DMS153 (cell line): ENCODE measurements at places on chromosomes 5 and 9.

GRCh38 chr5:158209219-158209908, 350.4 kb upstream of the CLINT1 start:
- no peak for DNase-seq

- no peak for DNase-seq
These were observed 52.1 kb downstream of the TSSK1B start for GRCh38 chr5:113382731-113383130.

GRCh38 chr5:35341189-35341588, 110.9 kb upstream of the PRLR start:
- DNase-seq, result no peak

- DNase-seq, result no peak
These were observed 1236.0 kb downstream of the MAT2B start for GRCh38 chr5:164741376-164741775.
